Stimulated activated CD4-positive, alpha-beta T cell treated with anti-CD3 and anti-CD28 coated beads, Interleukin-1b, Interleukin-23, amount 100 ng/mL, for 48 hours (primary cell): ENCODE measurements at places on chromosomes 5 and 9.

- no peak for DNase-seq
Measured at GRCh38 chr9:108073823-108074222, 584.3 kb upstream of the KLF4 start.

DNA sequence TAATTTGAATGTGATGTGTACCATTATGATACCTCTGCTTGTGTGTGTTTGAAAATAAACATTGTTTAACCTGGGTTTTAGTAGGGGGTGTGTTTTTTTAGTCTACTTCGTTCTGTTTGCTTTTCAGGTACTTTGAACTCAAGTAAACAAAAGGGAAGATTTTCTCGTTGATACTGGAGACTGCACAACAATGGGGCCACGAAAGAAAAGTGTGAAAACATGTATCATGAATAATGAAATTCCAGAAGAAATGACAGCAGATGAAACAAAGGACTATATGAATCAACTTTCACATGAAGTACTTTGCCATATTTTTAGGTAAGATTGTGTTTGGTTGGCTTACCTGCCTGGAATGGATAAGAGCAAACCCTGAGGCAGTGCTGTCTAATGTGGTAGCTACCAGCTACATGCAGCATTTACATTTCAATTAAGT, 10.8 kb downstream of the FBXO38 start:
- DNase-seq = no peak

DNA sequence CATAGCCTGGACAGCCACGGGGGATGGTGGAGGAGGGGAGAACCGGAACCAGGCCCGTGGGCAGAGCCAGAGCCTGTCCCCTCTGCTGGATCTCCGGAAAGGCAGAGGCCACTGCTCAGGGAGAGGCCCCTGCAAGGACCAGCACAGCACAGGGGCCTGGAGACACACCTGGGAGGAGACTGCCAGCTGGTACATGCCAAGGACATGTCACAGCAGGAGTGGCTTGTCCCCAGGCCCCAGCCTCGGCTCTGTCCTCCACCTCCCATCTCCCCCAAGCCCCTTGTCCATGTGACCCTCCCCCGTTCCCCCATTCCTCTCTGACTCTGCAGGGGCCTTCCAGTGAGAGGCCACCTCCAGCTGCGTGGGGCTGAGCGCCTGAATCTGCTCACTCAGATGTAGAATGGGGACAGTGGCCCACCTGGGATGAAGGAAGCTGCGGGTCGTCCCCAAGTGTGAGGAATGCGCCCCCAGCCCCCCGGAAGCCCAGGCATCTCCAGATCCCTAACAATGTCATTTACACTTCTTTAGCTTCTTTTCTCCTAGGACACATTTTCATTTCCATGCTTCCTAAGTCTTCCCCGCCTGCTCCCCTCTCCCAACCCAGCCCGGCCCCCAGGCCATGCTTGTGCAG, 349.6 kb upstream of the IRX2 start:
- no peak for DNase-seq

GRCh38 chr9:4803670-4804530, 11.2 kb downstream of the RCL1 start:
- DNase-seq = no peak

DNA sequence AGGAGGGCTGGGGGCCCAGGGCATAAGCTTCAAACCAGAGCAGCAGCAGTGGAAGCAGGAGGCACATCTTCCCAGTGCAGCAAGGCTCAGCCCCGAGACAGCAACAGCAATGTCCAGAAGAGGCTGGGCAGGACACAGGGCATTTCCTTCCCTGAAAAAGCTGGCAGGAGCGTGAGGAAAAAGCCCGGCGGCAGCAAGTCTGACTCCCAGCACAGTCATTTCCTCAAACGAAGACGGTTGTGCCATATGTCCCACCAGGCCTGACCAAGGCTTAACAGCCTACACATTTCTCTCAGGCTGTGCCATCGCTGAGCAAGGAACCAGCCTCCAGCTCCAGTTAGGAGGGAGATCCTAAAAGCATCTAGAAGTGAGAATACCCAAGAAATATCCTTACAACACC, 74.5 kb downstream of the APTX start:
- no peak for DNase-seq

DNA sequence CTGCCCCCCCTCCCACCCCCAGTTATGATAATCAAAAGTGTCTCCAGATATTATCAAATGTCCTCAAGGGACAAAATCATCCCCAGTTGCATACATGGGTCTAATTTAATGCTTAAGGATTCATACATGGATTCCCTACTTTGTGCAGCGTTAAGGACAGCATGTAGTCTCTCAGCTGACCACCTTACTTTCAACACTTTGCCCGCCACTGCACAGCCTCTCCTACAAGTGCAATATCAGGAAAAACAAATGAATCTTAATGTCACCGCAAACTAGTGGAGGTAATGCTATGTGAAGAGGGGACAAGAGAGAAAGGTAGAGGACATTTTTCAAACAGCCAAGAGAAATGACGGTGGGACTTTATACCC, 78.6 kb downstream of the TLE1 start:
- DNase-seq = no peak

GRCh38 chr9:123174887-123175518, 93.4 kb downstream of the STRBP start:
- DNase-seq = no peak

DNA sequence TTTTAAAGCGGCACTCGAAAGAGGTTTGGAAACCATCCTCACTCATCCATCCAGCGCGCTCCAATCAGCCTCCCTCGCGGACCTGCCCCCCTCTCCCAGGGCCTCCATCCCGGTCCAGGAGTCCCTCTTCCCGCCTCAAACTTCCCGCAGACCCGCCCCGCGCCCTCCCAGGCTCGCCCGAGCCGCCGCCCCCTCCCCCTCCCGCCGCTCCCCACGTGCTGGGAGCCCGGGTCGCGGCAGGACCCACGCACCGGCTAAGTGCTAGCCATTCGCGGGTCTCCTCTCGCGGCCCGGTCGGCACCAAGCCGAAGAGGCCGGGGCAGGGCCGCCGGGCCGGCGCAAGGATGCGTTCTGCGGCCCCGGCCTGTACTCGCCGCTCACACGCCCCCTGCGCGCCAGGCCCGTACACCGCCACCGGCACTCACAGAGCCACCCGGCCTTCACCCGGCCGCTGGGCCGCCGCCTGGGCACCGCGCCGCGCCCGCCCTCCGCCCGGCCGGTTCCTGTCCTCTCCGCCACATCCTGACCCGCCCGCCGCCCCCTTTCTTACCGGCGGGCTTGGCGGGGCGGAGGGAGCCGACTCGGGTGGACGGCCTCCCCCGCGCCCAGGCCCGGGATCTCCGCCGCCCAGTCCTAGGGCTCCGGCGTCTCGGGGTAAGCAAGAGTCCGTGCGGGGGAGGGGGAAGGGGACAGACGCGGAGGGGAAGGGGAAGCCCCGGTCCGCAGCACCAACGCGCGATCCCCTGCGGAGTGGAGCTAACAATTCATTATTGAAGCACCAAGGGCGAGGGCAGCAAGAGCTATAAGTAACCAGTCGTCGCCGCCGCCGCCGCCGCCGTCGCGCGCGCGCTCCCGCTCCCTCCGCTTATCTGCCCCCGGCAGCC, 576 bp downstream of the CHD1 start:
- DNase-seq = peak; percentile 45

DNA sequence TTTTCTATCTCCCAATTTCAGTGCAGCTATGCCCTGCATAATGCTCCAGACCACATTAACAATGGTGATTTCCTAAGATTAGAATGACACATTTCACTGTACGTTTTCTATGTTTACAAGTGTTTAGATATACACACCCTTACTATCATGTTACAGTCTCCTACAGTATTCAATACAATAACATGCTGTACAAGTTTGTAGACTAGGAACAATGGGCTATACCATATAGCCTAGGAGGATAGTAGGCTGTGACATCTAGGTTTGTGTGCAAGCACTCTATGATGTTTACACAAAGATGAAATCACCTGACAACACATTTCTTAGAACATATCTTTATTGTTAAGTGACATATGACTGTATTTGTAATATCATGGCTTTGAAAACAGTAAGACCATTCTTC, 1435.6 kb upstream of the NUDT12 start:
- no peak for DNase-seq

- DNase-seq = no peak
Measured at GRCh38 chr5:107269678-107270077, 401.1 kb downstream of the EFNA5 start.

- DNase-seq = no peak
Measured at GRCh38 chr9:95757439-95757838, 118.1 kb upstream of the ERCC6L2 start.

GRCh38 chr5:132947671-132948070, 15.8 kb downstream of the AFF4 start:
- DNase-seq = no peak

GRCh38 chr5:8601831-8602354, 732.9 kb downstream of the MTRR start:
- no peak for DNase-seq

- DNase-seq = no peak
Measured at GRCh38 chr5:80034559-80034958, 589 bp upstream of the THBS4 start.

- no peak for DNase-seq
Measured at GRCh38 chr5:139113892-139114291, 84.3 kb downstream of the SIL1 start.

- no peak for DNase-seq
Measured at GRCh38 chr9:130665431-130666392, 1.3 kb downstream of the PRDM12 start.

GRCh38 chr5:28324174-28324573, 1285.8 kb upstream of the CDH9 start:
- DNase-seq = no peak

DNA sequence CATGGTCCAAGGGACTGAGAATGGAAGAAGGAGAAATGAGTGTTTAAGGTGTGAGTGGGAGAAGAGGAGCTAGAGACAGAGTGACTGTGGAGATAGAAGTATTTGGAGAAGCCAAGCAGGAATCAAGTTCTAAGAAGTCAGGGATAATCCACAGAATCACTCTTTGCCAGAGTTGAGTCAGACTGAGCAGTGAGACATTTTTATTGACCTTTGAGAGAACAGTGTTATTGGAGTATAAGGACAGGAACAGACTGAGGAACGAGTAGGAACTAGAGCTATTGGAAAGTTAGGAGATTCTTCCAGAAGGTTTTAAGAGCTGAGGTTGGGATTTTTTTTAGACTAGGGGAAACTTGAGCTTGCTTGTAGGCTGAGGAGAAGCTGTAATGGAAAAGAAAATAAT, 37.2 kb downstream of the RCL1 start:
- no peak for DNase-seq

DNA sequence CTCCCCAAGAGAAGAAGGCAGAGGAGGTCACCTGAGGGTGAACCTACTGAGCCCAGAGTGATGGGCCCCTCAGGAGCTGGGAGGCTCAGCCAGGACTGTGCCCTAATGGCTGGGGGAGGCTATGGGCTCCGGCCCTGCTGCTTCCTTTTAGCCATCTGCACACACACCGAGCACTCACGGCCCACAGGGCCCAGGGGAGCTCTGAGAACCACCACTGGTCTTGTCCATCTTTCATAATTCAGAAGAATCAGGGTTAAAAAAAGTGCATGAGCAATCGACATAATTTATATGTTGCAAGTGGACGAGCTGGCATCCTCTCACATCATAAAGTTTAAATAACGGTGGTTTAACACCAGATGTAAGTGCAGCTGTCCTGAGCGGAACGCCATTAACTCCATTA, 162.1 kb downstream of the FSTL4 start:
- no peak for DNase-seq

- no peak for DNase-seq
Measured at GRCh38 chr5:14250084-14250695, 107.0 kb downstream of the TRIO start.

GRCh38 chr9:95415158-95415557, 97.6 kb upstream of the FANCC start:
- no peak for DNase-seq

- no peak for DNase-seq
Measured at GRCh38 chr9:89357331-89358197, 39.3 kb downstream of the SECISBP2 start.

DNA sequence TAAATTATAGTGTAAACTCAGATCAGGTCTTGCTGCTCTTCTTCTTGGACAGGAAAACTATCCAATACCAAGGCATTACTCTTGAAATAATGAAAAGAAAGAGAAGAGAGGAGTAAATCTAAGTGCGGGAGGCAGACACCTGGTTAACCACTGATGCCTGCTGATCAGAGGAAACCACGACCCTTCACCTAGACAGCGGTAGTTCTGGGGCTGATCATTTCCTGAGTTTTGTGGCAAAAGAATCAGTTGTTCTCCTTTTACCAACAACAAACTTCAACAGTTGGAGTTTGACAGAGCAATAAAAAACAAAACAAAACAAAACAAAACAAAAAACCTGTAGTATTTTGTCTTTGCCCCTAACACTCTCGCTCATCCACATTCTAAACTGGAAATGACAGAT, 3.0 kb downstream of the RLN1 start:
- DNase-seq = no peak

DNA sequence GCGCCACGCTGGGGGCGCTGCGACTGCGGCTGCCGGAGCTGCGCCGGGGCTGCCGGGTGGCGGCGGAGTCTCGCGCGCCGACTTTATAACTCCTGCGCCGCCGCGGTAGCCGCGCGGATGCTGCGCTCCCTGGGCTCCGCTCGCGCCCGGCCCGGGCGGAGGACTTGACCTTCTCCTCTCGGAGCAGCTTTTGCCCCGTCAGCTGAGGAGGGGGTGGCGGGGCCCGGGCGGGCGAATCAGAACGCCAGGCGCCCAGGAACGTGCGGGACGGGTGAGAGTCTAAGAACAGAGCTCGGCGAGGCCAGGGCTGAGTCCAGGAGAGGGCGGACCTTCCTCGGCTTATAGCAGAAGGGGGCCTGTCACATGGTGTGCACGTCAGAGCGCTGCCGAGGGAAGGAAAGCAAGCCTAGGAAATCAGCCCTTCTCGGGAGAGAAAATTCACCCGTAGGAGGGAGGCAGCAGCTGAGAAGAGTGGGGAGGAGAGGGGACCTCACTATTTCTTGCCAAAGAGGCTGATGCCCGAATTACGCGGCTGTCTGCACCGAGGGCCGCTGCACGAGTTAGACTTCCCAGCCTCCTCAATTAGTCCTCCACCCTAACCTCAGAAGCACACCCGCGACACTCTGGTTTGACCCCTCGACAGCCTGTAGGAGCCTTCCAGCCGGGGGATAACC, at the start of gene FOXD1:
Gene FOXD1 (minus strand): TSS at position 315 of the 674 bp plus-strand sequence. CDS start 415 bp downstream, outside the sequence.
- peak; percentile 37 for DNase-seq

DNA sequence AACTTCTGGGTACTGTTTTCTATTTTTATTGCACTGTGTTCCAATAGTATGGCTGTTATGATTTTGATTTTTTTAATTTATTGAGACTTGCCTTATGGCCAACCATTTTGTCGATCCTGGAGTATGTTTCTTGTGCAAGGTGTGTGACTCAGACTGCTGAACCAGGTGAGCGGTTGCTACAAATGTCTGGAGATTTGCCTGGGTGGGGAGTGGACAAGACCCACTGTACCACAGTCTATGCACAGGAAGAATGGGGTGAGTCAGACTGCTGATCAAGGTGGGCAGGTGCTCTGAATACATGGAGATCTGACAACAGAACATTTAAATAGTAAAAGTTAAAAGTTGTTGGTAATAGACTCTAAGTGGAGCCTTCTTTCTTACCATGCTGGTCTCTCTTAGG, 609.2 kb downstream of the CSNK1G3 start:
- DNase-seq = no peak
